ENCODE measurements at places on chromosomes 3 and 15.

- no peak for DNase-seq
Observed at GRCh38 chr3:66482018-66482404, 18.8 kb downstream of the LRIG1 start.

DNA sequence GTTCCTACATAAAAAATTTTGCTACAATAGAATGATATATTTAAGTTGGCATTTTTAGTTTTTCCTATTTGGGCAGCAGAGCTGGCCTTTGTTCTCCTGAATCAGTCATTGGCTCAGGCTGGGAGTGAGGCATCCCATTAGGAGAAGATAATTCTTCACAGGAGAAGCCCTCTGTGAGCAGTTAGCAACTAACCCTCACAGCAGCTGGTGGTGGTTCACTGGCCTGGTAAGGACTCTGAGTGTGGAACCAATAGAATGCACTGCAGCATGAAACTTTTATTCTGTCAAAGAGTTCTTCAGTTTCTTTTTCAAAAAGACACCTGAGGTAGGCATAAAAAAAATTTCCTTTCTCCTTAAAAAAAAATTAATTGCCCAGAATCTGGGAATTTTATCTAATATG is 562.6 kb downstream of the ZNF385D start:
- DNase-seq: no peak

GRCh38 chr3:71328926-71329325 is 254.6 kb downstream of the FOXP1 start:
- DNase-seq: no peak

DNA sequence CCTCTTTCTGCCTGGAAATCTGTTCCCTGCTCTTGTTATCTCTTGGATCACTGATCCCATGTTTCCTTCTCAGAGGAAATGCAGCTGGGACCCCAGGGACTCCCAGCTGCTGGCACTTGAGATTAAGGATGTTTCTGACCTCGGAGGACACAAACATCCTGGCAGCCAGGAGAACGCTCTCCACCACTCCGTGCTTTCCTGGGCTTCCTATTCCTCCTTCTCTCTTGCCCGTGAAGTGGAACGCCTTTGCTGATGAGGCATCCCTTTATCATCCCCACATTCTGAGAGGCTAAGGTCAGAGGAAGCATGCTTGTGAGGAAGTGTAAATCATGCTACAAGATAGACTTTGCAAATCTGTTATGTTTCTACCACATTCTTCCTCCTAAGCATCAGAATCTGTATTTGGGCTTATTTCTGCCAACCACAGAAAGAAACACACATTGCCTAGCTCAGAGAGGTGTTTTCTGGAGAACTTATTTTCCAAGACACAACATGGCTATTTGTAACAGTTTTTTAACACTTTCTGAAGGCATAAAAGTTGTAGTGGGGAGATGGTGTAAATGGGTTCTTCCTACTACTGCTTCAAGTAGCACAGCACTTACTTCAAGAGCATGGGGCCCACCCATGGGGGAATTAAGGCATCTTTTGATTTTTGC is 25.6 kb upstream of the LDHAL6B start:
- DNase-seq: no peak

GRCh38 chr3:72152551-72153476 is 367.9 kb upstream of the PROK2 start:
- DNase-seq: peak; percentile 92

GRCh38 chr3:195184716-195185421 is 86.1 kb downstream of the XXYLT1 start:
- DNase-seq: no peak

DNA sequence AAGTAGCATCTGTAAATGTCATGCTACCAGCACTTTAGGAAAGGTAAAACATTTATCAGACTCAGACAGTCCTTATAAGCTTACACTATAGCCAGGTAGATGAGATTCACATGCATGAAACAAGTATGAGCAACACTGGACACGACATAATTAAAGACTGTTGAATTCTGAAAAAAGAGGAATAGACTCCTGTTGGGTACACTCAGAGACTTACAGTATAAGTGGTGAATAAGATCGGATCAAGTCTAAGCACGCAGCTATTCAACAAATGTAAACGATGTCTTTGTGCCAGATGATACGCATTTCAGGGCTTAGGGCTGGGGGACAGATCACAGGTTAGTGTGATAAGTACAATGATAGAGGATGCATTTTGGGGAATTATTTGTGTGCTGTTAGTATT is 43.2 kb upstream of the SPPL2A start:
- DNase-seq: no peak

- peak; percentile 29 for DNase-seq
Observed at GRCh38 chr15:30001602-30002001, 81.2 kb upstream of the GOLGA8J start.

GRCh38 chr15:32636908-32637567 is 4.5 kb upstream of the SCG5 start:
- DNase-seq: no peak

GRCh38 chr3:138440596-138440995 is 6.2 kb downstream of the ESYT3 start:
- DNase-seq: no peak

DNA sequence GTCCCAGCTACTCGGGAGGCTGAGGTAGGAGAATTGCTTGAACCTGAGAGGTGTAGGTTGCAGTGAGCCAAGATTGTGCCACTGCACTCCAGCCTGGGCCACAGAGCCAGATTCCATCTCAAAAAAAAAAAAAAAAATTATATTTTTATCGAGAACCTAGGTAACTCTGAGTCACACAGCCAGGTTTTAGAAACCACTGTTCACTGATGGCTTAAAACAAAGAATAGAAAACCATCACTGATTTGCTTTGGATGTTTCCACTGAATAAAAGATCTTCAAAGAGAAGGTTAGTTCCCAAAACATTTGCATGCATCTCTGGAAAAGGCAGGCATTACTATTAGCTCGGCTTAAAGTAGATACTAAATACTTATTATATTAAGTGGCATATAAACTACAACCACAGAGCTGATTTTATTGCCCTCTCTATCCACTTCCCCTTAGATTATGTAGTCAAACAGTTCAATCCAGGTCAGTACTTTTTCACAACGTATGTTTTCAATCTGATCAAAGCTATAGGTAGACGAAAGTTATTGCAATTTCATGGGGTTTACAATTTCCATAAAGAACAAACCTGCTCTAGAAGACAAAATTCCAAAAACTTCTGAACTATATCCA is 1.4 kb downstream of the B4GALT4 start:
- DNase-seq: no peak

GRCh38 chr3:171854649-171855305 is 11.6 kb downstream of the TMEM212 start:
- no peak for DNase-seq

- no peak for DNase-seq
Observed at GRCh38 chr15:39156166-39156565, 424.7 kb upstream of the THBS1 start.

- peak; percentile 95 for DNase-seq
Observed at GRCh38 chr3:112676659-112677234, 35.8 kb upstream of the CCDC80 start.

DNA sequence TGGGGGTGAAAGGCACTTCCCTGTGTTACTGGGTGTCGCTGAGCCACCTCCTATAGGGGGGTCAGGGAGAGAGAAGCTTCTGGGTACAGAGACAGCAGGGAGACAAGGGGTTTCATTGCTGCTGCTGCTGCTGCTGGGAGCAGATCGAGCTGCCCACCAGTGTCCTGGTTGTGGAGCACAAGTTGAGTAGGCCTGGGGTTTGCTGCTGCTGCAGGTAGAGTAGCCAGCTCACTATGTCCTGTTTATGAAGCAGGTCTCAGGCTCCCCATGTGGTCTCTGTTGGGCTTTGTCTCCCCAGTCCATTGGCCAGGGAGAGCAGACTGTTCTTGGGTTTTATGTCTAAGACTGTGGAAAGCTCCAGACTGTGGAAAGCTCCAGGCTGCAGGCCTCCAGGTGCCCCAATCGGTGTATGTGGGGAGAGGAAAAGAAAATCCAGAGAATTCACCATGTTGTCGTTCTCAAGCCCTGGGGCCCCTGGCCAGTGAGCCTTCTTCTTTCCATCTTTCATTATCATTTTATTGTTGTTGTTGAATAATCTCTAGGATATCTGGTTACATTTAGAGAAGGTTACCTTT is 157.8 kb downstream of the ADAMTS17 start:
- no peak for DNase-seq

DNA sequence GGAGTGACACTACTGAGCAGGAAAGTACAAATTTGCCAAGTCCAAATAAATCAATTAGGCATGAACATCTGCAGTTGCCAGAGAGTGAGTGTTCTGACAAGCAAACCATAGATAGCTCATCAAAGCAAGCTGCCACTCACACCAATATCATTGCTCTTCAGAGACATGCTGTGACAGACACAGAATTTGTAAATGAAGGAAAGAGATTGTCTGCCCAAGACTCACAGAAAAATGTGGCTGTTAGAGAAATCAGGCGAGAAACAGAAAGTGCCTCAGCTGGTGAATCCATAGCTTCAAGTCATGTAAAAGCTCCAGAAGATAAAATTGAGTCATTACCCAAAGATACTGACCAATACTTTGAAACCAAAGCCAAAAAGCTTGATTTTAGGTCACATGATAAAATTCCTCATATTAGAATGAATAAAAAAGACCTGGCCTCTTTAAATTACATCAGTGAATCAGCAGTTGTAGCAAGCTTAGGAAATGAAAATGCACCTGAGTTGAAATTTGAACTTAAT is 50.8 kb downstream of the CRYBG3 start:
- DNase-seq: no peak

- DNase-seq: no peak
Observed at GRCh38 chr3:100023595-100023994, 90.7 kb downstream of the FILIP1L start.

GRCh38 chr15:52483707-52484106 is 45.0 kb downstream of the MYO5A start:
- peak; percentile 67 for DNase-seq

DNA sequence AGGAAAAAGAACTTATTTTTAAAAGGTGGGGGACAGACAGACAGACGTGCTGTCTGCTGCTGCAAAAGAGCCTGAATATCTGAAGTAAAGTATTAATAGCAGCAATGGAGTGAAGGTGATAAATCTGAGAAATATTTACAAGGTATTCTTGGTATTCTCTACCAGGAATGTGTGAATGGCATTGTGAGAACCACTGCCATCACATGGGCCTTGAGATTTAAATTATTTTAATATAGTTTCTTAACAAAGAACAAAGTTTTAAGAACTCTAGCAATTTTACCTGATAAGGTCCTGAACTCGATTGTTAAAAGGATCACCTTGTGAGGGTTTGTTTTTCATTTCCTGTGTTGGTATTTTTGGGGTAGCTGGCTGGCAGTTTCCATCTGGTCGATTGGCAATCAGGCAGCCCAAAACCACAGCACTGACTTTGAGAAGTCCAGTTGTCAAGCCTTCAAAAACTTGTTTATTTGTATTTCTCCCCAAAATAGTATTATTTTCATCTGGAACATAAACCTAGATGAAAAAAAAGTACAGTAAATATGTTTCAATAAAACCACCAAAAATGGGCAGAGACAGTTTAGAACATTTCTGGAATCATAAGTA is 97.3 kb downstream of the ISL2 start:
- DNase-seq: peak; percentile 63
